ENCODE measurements at places on chromosomes 11 and 22.

DNA sequence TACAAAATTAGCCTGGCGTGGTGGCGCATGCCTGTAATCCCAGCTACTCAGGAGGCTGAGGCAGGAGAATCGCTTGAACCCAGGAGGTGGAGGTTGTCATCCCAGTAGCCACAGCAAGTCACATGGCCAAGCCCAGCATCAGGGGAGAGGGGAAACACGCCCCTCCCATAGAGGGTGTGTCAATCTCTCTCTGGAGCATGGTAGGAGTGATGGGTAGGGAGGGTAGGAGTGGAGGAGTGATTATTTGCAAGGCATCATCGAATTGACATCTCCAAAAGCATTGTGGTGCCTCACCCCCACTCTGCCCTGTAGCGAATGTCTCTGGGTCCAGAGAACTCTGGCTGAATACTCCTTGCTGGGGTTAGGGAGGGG is 6.1 kb upstream of the SSTR3 start:
- DNase-seq, result no peak

GRCh38 chr11:75344186-75344585 is 7.3 kb downstream of the ARRB1 start:
- DNase-seq, result no peak

GRCh38 chr11:42521994-42522393 is 789.8 kb upstream of the API5 start:
- no peak for DNase-seq

DNA sequence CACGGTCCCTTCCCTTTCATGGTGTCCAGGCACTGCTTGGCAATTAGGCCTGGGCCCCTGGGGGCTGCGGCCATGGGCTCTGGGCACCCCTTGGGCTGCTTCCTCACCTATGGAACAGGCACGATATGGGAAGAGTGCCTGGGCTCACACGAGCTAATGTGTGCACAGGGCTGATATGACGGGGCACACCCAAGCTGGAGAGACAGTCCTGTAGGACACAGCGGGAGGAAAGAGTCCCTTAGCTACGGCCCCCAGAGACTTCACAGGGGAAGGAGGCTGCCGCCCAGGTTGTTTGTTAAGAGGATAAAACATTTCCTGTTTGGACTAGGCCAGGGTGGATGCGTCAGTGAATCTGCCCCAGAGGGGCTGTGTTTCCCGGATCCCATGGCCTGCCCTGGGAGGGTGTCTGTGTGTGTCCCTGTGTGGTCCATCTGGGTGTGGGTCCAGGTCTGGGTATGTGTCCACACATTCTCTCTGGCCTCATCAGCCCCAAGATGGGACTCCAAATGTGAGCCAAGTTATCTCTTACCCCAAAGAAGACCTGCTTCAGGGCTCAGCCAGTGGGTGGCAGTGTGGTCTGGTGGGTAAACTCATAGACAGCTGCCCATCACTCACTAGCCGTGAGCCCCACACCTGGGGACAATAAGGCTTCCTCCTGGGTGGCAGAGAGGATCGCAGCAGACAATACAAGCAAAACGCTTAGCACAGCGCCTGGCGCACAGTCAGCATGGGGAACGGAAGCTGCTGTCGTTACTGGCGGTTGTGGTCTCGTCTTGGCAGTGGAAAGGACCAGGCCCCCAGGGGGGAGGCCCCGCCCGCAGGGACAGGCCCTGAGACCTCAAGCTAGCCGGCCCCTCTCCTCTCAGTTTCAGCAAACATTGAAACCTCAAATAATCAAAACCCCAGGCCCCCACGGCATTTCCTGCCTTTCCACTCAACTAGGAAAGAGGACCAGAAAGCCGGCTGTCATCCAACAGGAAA is 3.2 kb upstream of the EMID1 start:
- DNase-seq, result peak; percentile 15

- no peak for DNase-seq
These were observed 349 bp downstream of the TSSC4 start for GRCh38 chr11:2400762-2401435.

DNA sequence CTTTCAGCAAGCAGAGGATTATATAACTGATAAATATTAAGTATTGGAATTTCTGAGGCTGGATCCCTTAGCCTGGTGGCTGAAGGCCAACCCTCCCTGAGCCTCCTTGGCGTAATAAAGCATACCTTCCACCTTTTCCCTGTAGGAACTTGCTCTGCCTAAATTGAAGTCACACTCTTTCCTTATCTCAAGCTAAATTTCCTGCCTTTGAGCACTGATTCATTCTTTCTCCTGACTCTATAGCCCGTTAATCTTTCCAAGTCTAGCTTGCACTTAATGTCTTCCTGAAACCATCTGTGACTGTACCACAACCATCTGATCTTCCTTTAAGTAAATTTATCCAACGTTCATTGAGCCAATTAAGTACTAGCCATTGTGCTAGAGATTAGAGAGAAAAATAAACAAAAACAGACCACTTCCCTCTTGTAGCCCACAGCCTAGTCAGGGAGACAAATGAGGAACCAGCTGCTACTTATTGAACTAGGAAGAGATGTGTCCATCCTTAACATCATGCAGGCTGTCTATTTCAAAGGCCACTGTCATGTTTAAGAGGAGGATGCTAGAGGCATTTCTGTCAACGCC is 62.9 kb downstream of the GRK3 start:
- DNase-seq, result no peak

DNA sequence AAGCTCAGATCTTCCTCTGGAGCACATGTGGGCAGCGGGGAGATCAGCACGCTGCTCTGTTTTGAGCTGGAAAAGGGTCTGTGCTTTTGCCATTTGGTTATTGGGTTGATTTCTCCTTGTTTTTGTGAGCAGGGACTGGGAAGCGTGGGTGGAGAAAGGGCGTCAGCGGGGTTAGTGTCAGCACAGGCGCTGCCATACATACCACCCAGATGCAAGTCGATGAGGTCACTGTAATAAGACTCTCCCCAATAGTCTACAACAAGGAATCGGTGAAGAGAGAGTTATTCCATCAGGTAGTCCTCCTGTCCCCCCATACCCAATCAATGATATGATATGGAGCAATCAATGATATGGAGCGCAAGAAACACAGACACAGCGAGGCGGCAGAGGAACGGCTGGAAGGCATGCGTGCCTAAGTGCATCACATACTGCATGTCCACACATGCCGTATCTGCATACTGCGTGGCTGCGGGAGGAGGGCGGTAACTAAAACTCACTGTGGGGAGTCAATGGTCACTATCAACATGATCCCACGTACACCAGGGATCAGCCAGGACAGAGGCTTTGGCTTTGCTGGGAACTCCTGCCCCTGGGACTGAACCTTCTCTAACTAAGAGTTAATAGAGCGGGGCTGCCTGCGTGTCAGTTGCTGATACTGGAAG is 29.5 kb upstream of the BID start:
- no peak for DNase-seq

DNA sequence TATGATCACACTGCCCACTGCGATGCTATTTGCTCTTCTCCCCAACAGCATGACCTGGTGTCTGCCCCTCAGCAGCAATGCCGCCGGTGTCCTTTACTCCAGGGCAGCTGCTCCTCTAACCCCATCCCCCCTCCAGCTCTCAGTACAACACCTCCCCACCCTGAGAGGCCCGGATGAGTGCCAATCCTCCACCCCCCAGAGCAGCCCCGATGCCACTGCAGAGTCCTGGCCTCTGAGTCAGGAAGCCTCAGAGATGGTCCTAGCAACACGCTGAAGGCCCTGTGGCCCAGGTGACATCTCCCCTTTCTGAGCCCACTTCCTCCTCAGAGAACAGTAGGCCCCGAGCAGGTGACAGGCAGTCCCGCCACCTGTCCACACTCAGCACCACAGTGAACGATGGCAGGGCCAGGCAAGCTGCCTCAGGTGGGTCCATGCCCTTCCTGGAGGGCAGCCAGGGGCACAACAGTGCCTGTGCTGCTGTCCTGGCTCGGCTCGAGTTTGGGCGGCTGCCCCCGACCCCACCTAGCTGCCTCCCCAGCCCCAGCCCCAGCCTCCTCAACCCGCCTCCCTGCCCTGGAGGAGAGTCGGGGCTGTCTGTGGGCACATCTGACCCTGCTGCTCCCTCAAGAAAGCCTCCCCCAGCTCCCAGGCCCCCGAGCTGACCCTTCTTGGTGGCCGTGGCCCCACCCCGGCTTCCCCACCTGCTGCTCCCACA is 3.9 kb upstream of the NDUFS8 start:
- no peak for DNase-seq

- no peak for DNase-seq
These were observed 5.7 kb downstream of the NF2 start for GRCh38 chr22:29609139-29609538.

GRCh38 chr11:95780544-95780943 is 9.0 kb downstream of the FAM76B start:
- DNase-seq, result no peak

- no peak for DNase-seq
These were observed 37.9 kb downstream of the TEAD1 start for GRCh38 chr11:12712132-12712531.

GRCh38 chr11:45161252-45162063 is 15.0 kb downstream of the PRDM11 start:
- no peak for DNase-seq

GRCh38 chr11:57399972-57400578 is 9.6 kb upstream of the PRG2 start:
- DNase-seq, result no peak

DNA sequence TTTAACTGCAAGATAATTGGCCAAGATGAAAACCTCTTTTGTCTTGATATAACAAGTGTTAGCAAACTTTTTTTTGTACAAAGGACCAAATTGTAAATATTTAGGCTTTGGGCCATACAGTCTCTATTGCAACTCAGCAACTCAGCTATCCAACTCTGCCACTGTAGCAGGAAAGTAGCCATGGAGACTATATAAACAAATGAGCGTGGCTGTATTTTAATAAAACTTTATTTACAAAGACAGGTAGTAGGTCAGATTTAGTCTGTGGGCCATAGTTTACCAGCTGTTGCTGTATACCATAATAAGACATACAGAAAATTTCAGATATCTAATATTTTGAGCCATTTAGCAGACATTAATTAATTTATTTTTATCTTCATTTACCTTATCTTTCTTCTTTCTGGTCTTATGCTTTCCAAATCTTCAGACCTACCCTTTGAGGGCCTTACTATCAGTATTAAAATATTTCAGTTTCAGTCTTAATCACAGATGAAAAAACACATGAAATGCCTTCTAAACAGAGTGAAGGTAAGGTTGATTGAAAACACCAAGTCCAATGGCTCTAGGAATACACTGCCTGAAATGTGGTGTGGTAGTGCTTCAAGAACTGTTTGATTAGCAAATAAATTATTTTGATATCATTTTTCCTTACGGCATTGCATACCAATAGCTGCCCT is 256.9 kb upstream of the CTSC start:
- no peak for DNase-seq

- DNase-seq, result no peak
These were observed 203.4 kb downstream of the KIF18A start for GRCh38 chr11:27904358-27905055.

GRCh38 chr22:35258191-35258988 is 1.1 kb downstream of the HMGXB4 start:
- no peak for DNase-seq

GRCh38 chr22:38415046-38415445 is 40.0 kb downstream of the KCNJ4 start:
- no peak for DNase-seq

DNA sequence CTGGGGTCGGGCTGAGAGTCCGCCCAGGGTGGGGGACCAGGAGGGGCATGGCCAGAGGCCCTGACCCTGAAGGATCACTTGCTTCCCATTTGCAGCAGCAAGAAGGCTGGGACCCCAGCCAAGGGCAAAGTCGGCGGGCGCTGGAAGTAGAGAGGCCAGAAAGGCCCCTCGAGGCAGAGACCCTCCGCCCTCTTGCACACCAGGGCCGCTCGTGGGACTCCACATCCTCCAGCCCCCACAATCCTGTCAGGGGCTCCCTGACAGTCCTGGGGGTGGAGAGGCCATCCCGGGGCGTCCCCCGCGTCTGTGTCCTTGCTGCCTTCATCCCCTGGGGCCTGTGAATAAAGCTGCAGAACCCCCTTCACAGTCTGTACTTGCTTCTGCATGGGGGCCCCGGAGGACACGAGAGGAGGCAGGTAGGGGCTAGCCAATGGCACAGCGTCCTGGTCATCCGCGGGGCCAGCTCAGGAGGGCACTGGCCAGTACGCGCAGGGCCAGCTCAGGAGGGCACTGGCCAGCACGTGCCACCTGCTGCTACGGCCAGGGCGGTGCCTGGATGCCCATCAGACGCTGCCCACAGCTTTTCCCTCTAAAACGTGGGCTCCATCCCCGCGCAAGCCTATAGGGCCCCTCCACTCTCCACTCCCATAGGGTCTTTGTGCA is 8.7 kb upstream of the MRPL23 start:
- DNase-seq, result no peak

GRCh38 chr22:40853961-40854360 is 2.5 kb downstream of the ST13 start:
- no peak for DNase-seq

GRCh38 chr11:83661491-83662350 is 375.6 kb upstream of the CCDC90B start:
- no peak for DNase-seq

GRCh38 chr11:62190011-62190410 is at the start of gene SCGB1D1:
SCGB1D1 (plus strand) TSS chr11:62190216; CDS start chr11:62190285, 69 bp downstream.
- DNase-seq, result no peak

DNA sequence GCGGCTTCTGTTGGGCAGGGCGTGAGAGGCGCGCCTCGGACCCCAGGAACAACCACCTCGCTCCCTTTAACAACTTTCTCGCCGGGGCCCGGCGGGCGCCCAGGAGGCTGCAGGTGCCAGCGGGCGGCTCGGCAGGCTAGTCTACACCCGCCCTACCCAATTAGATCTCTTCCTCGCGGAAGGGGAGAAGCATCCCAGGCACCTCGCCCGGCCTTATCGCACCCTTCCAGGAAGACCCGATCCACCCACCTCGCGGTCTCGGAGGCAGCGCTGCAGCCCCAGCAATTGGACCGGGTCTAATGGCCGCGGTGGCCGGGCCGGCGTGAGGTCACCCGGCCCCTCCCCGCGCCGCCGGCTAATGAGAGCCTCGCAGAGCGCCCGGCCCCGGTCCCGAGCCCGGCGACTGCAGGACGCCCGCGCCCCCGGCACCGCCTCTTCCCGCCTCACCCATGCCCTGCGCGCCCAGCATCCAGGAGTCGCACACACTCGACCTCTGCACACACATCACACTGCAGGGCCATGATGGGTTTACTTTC is at the start of gene PLAAT3:
Gene PLAAT3, minus strand, starts transcription at position 298 of the 536 bp plus-strand sequence. CDS start 419 bp downstream, outside the sequence.
- no peak for DNase-seq

DNA sequence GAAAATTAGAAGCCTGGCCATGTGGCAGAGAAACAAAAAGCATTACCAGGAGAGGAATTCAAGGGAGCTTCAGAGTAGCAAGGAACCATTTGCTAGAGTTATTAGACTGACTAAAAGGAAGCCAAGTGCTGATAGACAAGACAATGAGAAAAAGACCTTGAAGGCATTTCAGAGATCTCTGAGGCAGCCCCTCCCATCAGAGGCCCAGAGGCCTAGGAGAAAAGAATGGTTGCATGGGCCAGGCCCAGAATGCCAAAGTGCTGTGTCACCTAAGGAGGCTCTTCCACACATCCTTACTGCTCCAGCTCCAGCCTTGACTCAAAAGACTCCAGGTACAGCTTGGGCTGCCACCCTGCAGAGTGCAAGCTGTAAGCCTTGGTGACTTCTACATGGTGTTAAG is 61.8 kb upstream of the POU2AF2 start:
- no peak for DNase-seq

GRCh38 chr11:124276081-124276480 is 19.9 kb downstream of the OR8G5 start:
- DNase-seq, result no peak

GRCh38 chr11:117606790-117607189 is 190.2 kb downstream of the DSCAML1 start:
- DNase-seq, result no peak

- DNase-seq, result no peak
These were observed 274.5 kb upstream of the B3GAT1 start for GRCh38 chr11:134686460-134687061.

Measured in stimulated activated CD8-positive, alpha-beta memory T cell treated with anti-CD3 and anti-CD28 coated beads, Interleukin-4, amount 100 ng/mL, for 1 hour (primary cell).